GM19239 (cell line): ENCODE measurements at places on chromosomes 13 and 19.
A peak's percentile ranks its signal among the peaks of the same experiment; 100 is the strongest.

DNA sequence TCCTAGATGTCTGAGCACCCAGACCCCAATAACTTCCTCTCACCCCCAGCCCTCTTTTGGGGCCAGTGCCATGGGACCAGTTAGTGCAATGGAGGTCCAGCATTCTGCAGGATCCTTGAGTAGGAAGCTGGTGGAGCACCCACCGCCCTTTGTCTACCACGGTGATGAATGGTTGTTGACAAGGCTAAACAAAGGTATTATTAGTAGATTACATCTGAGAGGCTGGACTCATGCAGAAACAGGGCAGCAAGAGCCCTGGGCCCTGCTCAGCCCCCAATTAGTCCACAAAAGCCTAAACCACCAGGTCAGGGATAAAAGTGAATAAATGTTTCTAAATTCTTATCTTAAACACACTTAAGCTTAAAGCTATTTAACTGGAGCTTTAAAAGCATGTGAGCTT, 196.5 kb upstream of the TSHZ3 start:
- DNase-seq: no peak

DNA sequence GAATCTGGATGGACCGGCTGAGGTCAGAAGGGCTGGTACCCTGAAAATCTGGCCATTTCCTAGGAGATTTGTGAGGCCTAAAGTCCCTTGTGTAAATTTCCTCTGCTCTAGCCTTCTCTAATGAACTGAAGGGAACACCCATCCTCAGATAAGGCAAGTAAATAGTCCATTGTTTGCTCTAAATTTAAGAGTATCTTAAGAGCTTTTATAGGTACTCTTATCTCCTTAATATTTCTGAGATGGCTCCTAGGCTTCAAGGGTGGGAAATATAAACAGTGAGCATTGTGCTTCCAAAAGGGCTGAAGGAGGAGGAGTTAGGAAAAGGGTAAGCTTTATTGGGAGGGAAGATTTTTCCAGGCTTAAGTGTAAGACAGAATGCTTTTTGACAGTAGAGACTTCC, 148.7 kb upstream of the EDNRB start:
- no peak for DNase-seq

GRCh38 chr13:78971355-78972025, 312.5 kb upstream of the OBI1 start:
- DNase-seq: no peak

DNA sequence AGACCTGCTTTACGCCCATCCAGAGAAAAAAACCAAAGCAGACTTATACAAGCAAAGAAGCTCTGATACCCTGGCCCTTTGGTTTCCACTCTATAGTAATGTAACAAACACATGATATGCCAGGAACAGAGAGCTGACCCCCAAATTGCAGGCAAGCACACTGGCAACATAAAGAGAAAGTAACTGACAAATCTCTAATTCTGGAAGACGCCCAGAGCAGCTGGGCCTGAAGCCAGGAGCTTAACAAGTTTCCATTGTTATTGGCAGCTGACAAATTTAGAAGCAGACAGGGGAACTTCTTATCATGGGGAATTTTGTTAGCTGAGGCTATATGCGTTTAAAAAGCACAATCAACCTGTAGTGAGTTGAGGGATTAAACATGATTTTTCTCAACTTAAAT, 158.0 kb downstream of the DLEU7 start:
- DNase-seq: no peak

DNA sequence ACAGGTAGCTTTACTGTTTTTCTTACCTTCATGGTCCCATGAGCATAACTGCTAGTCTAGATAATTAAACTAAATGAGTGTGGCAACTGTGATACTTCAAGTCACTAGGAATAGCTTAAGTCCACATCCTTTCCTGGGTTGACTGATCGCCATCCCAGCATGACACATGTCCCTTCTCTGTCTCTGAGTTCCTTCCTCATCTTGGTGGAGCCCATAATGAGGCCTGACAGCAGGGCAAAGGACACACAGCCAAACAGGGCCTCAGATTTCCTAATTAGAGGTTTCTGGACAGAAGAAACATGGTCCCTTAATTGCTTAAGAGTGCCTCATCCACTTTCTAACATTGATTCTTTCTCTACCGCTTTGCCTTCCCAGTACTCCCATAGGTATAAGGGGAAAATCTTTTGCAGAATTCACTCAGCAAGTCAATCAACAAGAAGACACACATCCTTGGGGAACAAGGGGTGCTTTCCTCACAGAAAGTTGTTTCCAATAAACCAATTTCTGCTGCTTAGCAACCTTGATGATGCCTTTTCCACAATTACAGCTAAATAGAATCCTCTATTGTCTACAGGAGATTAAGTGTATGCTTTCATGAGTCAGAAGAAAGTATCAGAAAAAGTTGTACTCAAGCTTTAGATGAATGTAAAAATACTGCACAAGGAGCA, 208.3 kb upstream of the SERP2 start:
- DNase-seq: no peak

GRCh38 chr19:47190167-47190727, 40.8 kb downstream of the BBC3 start:
- no peak for DNase-seq

DNA sequence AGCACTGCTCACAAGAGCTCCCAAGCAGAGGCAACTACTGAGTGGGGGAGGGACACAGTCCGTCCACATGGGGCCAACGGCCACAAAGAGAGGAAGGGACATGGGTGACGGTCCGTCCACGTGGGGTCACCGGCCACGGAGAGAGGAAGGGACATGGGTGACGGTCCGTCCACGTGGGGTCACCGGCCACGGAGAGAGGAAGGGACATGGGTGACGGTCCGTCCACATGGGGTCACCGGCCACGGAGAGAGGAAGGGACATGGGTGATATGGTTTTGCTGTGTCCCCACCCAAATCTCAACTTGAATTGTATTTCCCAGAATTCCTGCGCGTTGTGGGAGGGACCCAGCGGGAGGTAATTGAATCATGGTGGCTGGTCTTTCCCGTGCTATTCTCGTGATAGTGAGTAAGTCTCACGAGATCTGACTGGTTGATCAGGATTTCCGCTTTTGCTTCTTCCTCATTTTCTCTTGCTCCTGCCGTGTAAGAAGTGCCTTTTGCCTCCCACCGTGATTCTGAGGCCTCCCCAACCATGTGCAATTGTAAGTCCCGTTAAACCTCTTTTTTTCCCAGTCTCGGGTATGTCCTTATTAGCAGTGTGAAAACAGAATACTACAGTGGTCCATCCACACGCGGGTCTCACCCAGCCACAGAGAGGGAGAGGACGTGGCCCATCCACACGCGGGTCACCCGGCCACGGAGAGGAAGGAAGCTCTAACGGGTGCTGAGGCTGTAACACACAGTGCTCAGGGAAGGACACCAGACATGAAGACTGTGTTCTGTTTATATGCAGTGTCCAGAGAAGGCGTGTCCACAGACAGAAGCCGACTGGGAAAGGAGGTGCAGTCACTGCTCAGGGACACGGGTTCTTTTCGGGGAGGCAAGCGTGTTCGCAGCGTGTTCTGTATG, 48.5 kb downstream of the GAS6 start:
- no peak for DNase-seq

DNA sequence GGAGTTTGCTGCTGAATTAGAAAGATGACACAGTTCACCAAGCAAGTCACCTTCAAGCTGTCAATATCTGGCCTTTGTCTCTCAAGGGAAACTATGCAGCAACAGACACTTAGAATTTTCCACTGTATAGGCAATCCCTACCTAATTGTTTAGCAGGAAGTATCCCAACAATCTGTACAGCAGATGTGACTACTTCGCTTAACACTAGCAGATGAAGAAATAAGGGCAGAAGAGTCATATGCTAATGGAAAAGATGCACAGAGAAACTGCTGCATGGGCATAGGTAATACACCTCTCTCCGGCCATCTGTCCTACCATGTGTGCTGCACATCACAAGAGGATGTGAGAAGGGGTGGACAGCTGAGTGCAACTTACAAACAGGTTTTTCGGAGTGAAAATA, 851.2 kb downstream of the PCDH9 start:
- no peak for DNase-seq

GRCh38 chr13:66503890-66504289, 726.2 kb downstream of the PCDH9 start:
- no peak for DNase-seq

GRCh38 chr19:581399-582111, 8.1 kb upstream of the HCN2 start:
- no peak for DNase-seq

DNA sequence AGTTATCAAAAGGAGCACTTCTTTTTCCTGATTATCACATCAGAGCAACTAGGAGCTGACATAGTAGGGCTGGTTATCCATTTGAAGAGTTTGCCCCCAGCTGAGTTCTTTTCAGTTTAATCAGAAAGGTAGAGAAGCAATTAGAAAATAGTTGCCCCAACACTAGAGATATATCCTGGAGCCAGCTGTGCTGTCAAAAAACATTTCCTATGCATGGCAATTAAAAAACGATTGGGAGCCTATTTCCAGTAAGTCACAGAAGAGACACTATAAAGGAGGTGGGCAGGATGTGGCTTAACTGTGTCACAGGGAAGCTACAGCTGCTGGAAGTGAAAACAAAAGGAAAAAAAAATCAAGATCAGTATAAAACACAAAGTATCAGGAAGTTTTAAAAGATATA, 155.7 kb upstream of the SLITRK1 start:
- no peak for DNase-seq

GRCh38 chr13:71290963-71291841, 575.8 kb downstream of the DACH1 start:
- peak; percentile 2 for DNase-seq

- no peak for DNase-seq
Observed at GRCh38 chr13:32150794-32151193, 119.2 kb downstream of the FRY start.

DNA sequence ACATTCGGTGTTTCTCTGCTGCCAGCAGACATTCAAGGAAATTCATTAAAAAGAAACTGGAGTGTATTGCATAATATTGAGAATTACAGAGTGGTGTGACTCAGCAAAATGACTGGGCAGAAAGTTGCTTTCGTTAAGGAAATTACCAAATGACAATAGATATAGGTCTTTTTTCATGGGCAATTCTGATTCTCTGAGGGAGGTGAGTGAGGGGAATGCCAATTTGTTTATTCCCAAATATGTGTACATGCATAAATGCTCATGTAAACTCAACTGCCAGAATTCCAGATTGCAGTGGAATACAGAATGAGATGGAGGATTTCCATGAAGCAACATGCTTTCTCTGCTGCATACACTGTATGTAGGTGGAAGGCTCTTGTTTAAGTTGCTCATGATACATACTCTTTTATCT, 1730.1 kb downstream of the SLITRK5 start:
- no peak for DNase-seq

- no peak for DNase-seq
Observed at GRCh38 chr19:35608251-35608650, 4.3 kb upstream of the HAUS5 start.

DNA sequence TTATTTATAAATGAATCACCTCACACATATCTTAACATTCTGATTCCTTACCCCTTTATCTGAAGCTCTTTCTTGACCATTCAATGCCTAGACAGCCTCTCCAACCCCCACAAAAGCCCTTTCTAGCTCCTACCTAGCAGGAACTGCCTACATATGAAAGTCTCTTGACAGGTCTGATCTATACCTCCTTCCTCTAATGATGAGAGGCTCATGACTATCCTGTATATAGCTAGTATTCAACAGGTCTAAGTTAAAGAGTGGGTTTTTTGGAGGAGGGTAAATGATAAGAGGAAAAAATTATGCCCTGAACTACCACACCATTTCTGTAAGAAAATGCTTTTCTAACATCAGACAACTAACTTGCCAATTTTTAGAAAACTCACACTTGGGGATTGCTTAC, 47.0 kb downstream of the RBM26 start:
- DNase-seq: no peak

- DNase-seq: no peak
Observed at GRCh38 chr13:77544355-77544754, 8.8 kb downstream of the SCEL start.

DNA sequence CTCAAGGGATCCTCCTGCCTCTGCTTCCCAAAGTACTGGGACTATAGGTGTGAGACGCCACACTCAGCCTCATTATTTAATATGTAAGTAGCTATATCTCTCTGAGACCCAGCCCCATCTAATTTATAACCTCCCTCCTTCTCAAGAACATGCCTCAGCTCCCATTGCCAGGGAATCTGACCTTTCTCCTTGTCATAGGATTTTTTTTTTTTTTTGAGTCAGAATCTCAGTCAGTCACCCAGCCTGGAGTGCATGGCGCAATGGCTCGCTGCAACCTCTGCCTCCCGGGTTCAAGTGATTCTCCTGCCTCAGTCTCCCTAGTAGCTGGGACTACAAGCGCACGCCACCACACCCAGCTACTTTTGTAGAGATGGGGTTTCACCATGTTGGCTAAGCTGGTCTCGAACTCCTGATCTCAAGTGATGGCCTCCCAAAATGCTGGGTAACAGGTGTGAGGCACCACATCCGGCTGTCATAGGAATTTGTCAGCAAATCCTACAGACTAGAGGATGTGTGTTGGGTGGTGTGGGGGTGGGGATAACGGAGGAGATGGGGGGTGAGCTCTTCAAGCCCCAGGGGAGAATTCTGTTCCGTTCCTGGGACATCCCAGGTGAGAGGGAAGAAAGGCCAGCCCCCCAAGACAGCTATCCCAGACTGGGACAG, 5.1 kb upstream of the EPS8L1 start:
- no peak for DNase-seq

GRCh38 chr19:38727868-38728660, 16.2 kb downstream of the CAPN12 start:
- DNase-seq: no peak

- DNase-seq: no peak
Observed at GRCh38 chr13:39249982-39250381, 211.7 kb downstream of the NHLRC3 start.

DNA sequence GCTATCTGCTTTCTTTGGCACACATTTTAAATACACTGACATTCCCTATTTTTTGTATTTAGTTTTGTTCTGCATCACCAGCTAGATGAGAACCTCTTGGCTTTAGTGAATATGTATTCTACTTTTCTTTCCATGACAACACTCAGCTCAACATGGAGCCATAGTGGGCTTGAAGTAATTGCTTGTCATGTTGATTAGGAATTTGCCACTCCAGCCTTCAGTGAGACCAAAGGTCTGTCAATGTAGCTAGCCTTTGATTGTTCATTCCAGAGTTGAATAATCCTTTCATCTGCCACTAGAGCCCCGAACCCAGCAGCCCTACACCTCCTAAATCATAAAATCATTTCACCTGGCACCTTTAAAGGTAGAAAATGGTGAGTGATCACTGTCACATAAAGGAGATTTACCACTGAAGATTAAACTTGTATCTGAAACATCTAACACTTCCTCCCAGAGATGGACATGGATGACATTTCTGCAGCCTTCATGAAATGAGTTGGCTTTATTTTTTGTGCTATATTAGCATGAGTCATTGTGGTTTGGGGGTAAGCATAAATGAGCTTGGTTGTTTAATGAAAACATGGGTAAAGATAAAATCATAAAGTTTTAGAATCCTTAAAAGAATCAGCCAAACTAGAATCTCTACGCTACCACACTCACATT, 29.2 kb upstream of the GARRE1 start:
- no peak for DNase-seq
